ENCODE measurements at places on chromosomes 7 and 10.

DNA sequence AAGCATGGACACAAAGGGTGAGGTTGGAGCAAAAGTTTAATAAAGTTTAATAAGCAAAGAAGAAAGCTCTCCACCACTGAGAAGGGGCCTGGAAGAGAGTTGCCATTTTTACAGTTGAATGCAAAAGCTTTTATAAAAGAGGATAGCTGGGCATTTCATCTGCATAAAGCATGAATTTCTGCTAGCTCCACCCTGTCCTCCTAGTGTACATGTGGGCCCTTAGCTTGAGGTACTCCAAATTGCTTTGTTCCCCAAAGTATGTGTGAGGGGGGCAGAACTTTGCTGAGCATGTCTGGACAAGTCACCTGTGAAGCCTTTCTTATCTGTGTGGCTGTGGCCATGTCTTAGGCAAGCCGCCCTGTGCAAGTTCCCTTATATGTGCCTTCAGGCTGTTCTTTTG is 22.6 kb upstream of the CROT start:
- no peak for DNase-seq

GRCh38 chr7:134783294-134784069 is 4.0 kb downstream of the CALD1 start:
- DNase-seq, result no peak

DNA sequence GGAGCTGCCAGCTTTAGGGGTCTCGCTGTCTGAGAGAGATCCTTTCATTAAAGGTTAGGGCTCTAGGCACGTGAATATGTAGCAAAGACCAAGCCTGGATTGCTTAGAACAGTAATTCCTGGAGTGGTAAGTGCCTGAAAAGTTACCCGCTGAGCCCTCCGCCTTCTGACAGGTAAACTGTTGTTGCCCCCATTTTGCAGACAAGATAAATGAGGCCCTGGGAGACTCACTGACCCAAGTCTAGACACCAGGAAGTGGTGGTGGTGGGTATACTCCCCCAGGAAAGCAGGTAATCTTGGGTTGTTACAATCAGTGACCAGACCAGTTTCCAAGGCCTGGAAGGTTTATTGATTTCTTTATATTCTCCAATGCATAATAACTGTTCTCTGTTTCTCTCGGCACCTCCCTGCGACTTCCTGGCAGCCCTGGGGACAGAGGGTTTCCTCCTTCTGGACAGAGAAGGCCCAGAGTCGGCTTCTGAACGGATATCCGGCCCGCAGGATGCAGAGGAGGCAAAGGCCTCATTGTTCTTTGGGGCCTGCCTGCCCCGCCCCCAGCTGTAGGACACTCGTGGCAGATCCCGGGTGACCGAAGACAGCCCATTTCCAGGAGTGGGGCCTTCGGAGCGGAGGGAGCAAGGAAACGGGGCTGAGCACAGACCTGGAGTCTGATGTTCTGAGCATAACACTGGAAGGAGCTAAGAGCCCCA is 1.3 kb upstream of the GRK5 start:
- no peak for DNase-seq

DNA sequence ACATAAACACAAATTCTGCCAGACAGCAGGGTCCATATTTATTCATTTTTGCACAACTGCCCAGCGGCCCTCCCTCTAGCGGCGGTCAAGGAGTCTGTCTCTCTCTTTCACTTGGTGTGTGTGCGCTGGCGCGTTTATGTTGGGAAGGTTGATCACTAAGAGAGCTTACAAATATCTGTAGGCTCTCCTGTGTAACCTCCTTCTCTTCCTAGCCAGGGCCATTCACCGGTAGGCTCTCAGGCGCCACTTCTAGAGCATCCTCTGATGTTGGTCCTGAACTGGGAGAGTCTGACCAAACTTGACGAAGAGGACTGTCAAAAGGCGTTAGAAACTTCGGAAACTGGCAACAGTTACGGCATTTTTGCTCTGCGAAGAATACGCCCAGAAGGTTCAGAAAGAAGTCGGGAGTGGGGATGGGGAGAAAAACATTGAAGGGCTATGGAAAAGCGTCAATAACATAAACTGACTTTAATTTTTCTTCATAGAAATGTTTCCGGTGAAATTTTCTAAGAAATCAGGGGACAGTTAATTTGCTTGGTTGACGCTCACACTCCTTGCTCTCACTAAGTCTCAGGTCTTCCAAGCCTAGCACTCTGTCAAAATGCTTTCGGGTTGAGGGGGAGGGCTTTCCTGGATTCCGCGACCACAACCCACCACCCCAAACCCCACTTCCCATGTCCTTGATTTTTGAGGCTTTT is 731.1 kb downstream of the ZWINT start:
- DNase-seq, result no peak

- DNase-seq, result no peak
Observed at GRCh38 chr7:47658886-47659635, 77.2 kb upstream of the TNS3 start.

GRCh38 chr7:128454808-128455542 is 703 bp upstream of the HILPDA start:
- DNase-seq, result no peak

- no peak for DNase-seq
Observed at GRCh38 chr10:69130251-69130650, 6.3 kb downstream of the VPS26A start.

DNA sequence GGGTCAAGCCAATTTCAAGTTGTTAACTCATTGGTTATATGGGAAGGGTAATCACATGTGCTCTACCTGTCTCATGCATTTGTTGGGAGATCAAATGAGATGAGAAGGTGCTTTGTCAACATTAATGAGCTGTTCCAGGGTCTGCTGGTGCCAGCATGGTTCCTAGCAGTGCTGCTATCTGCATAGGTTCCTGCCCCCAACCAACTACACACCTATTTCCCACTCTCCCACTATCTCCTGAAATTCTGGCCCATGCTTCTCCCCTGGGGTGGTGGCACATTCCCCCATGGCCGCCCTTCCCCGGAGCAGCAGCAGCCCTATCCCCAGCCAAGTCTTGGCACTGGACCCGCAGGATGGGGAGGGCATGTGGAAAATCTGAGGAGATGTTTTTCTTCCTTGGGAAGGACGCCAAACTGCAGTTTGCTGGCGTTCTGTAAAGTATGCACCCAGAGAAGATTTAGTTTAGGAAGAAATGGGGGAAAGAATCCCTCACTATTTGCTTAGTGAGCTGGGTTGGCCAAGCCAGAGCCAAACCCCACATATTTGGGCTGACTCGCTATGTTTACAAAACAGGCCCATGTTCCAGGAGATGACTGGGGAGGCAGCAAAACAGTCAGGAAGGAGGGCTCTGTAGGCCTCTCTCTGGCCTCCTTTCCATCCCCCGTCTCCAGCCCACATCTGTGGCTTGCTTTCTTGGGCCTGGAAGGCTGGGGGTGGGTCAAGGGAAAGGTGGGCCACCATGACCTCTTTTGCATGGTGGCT is 42.5 kb downstream of the PPP1R3C start:
- no peak for DNase-seq

DNA sequence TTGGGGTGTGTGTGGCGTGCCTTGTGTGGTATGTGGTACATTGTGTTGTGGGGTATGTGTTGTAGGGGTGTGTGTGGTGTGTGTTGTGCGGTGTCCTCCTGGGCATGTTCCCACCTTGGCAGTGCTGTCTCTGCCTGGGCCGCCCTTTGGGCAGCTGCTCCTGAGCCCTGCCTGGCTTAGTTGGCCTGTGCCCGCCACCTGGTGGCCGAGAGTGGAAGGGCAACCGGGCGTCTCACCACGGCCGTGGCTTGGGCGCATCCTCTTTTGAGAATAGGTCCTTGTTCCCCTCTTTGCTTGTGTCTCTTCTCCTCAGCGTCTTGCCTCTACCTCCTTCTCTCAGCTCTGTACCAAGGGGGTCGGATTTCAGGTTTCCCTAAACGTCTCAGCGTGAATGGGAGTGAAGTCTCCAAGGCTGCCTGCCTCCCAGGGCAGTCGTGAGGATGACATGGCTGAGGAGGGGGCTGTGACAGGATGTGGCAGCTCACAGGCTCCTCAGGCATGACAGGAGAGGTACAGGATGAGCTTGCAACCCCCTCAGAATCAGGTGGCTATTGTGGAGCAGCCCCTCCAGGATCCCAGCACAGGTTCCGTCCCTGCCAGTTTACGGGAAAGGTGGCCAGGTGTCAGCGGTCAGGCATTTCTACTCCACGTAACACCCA is 98.4 kb upstream of the PODXL start:
- peak; percentile 21 for DNase-seq

DNA sequence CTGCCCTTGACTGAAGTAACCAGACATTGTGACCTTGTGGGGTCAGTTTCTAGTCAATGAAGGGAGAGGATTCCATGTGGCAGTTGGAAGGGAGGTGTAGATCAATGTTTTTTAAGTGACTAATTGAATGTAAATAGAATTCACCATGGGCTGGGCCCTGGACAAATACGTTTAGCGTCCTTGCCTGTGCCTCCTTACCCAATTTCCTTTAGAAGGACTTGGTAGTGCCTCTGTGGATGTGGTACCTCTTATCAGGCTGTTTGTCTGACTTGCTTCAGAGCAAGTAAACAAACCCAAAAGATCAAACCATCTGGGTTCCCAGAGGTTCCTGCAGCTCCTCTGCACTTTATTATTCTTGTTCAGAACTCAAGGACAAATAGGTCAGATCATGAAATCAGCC is 4.3 kb upstream of the KAT6B start:
- no peak for DNase-seq

DNA sequence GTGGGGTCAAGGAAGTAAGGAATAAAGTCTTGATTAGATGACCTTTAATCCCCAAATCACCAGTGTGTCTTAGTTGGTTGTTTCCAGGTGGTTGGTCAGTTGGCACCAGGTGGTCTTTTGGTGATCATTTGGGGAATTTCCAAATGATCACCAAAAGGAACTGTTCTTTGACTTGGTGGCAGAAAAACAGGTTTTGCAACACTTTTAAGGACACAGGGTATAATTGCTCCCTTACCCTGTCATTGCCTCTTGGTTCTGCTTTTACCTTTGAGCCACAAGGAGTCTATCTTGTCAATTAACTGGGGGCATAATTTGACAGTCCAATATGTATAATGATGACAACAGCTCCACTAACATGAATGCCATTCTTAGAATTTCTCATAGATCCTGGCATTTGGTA is 104.2 kb downstream of the ADK start:
- no peak for DNase-seq

DNA sequence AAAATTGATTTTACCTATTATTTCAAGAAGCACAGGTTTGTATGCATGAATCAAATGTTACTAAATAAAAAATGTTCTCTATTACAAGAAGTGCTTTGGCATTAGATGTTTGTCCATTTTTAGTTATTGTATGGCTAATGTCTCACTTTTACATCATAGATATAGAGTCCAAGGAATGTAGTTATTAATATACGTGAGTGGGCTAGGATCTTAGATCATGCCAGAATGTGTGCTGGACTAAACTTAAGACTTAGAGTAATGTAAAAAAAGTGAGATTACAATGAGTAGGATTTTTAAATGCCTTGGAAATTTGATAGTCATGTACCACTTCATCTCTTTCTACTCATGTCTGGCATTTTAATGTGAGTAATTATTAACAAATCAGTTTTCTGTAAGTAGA is 196.6 kb downstream of the ARL4A start:
- DNase-seq, result no peak

GRCh38 chr7:140592964-140593671 is 47.5 kb downstream of the DENND2A start:
- no peak for DNase-seq

GRCh38 chr10:24333736-24334135 is 124.8 kb downstream of the KIAA1217 start:
- no peak for DNase-seq

DNA sequence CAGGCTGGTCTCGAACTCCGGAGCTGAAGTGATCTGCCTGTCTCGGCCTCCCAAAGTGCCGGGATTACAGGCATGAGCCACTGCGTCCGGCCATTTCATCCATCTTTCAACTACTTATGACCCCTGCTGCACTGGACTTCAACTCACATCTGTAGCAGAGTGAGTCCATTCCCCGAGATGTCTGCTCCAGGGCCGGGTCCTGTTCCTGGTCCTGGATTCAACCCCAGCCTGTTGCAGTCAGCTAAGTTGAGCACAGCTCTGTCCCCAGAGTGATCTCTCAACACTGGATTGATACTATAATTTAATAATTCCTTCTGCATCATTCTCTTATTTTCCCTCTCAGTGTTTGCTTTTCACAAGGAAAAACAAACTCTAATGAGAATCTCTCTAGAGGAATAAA is 25.8 kb downstream of the PRTFDC1 start:
- DNase-seq, result no peak

GRCh38 chr10:132551808-132552130 is 14.2 kb downstream of the INPP5A start:
- DNase-seq, result no peak

Data from NCI-H2081 treated with DMSO at 0.1 percent for 48 hours (cell line).